ENCODE measurements at places on chromosomes 3 and 15.

DNA sequence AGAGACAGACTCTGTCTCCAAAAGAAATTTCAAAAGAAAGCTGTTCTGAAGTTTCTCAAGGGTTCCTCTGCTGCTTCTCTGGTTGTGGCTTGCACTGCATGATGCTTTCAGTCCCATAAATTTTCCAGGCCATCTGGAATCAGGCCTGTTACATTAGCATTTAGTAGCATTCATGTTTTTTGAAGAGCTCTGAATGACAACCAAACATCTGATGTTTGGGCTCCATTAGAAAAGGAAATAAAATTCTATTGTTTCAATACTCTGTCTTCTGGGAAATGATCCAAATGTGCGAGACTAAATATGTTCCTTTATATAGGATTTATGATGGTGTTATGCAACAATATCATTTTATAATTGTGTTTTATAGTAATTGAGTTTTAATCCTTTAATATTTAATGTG, 455.8 kb downstream of the GABRG3 start:
- no peak for DNase-seq

DNA sequence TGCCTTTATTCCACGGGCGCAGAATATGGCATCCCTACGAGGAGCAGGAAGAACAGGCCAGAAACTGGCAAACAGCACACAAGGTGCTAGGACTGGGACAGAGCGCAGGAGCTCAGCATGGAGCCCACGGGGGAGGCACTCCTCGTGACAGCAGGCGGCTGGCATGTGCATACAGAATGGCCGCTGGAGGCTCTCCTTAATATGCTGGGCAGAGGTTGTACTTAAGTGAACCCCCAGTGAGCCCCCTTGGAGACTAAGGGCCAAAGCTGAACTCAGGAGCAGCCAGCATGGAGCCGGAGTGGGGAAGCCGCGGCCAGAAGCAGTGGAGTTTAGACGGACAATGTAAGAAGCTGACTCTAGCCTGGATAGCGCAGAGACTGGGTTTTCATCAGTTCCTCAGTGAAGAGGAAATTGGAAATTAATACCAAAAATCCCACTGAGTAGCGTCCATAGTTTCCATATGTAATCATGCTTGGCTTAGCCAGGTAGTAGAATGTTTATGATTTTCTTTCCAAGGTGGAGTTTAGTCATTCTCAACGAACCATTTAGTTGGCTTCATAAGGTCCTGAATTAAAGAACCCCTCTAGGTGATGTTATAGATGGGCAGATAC, 69.4 kb downstream of the EPHB3 start:
- DNase-seq = no peak

DNA sequence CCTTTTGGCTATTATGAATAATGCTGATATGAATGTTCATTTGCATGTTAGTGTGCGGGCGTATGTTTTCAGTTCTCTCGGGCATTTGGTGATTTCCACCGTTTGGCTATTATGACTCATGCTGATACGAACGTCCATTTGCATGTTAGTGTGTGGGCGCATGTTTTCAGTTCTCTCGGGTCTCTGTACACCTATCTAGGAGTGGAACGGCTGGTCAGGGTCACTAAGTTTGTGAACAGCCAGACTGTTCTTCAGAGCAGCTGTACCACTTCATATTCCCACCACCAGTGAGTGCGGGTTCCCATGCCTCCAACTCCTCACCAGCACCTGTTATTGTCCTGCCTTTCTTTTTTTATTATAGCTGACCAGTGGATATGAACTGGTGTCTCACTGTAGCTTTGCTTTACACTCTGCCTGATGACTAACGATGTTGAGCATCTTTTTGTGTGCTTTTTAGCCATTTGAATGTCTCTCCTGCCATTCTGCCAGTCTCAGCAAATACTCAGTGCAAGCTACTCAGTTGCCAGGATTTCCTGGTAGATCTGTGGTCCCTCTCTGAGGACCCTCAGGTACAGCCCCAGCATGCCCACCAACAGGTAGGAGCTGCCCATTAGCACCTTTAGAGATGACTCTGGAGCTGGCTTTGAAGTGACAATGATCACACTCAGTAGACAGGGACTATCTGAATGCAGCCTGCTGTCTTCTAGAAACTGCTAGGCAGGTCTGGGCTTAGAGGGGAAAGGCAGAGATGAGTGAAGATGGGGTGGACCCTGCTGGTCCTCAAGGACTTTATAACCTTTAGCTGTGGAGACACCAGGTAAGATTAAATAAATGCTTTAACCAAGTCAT, 141.1 kb downstream of the XXYLT1 start:
- peak; percentile 76 for DNase-seq

DNA sequence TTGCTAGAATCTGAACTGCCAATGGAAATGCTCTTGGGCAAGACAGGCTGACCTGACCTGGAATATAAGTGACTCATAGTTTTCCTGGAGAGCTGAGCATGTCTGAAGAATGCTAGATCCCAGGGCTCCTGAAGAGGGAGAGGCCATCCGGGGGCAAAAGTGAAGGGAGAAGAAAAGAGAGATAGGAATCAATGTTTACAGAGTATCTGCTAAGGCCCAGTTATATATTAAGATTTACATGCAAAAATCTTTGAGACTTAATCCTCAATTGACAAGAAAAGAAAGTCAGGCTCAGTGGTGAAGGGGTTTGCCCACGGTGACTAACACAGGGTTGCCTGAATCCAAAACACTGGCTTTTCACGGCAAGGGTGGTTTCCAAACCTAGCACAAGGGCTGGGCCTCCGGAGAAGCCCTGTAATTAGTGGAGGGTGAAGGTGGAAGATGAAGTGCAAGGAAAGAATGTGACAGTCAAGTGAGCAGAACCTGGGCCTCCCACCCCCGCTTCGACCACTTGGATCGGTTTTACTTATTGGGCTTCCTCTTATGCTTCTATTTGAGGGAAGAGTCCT, 91.7 kb upstream of the FGF12 start:
- DNase-seq = peak; percentile 80

GRCh38 chr15:76061700-76062099, 1.9 kb downstream of the TMEM266 start:
- no peak for DNase-seq

DNA sequence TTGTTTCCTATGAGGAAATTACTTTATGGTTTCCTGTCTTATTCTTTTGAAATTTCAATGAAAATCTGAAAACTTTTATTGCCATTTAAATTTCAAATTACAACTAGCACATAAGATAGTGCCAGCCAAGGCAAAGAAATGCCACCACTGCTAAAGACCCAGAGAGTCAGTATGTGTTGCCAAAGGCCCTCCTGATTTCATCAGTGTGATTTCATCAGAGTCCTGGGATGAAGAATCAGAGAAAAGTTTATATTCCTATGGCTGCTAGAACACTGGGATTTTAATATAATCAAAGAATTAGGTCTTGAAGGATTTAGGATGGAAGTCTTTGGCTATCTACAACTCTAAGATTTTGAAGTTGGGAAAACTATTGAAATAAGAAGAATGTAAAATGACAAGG, 434.2 kb upstream of the CCDC54 start:
- DNase-seq = no peak

DNA sequence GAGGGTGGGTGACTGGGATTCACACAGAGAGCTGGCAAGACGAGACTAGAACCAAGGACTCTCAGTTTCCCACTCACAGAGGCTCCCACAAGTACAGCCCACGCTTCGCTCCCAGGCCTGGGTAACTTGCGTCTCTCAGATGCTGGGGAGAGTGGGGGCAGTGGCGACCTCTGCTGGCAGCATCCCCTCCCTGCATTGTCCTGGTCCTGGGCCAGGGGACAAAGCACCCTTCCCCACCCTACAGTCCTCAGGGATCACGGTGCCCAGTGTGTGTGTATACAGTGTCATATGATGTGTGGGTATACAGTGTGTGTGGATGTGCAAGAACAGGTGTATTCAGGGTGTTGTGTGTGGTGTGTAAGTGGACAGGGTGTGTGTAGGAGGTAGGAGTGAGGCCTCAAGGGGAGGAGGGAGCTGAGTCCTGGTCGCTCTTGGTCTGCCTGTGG, 12.8 kb downstream of the VILL start:
- DNase-seq = peak; percentile 56

DNA sequence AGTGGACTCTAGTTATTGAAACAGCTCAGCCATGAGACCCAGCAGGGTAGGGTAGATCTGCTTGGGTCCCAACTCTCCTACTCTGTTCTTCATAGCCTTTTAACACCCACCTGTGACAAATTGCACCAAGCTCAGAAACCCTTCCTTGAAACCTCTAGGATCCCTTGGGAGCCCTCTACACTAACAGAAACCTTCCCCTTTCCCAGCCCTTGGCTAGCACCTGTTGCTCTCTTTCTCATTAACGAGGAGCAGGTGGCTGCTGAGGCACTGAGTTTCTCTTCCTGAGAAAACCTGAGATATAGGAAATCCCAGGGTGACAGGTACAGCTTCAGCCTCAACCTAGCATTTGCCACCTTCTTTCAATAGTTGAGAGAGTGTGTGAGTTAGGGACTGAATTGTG, 88.3 kb upstream of the CLSTN2 start:
- no peak for DNase-seq

DNA sequence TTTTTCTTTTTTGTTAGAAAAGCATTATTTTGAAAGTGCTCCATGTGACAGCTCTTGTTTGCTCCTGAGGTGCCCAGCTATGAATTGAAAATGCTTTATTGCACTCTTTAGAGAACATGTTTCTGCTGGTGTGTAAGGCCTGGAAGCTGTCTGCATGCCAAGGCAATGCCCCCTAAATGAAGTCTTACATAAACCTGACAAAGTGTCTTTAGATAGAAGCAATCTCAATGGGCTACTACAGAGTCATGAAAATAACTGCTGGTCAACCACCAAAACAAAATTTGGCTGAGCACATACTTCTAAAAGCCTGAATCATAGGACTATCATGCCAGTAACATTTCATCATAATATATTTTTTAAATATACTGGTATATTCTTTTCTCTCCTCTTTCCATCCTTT, 178.7 kb downstream of the THRB start:
- DNase-seq = no peak

Data from activated CD4-positive, alpha-beta T cell treated with anti-CD3 and anti-CD28 coated beads, Interleukin-10, Interleukin-2, amounts not matched to agents 100 ng/mL and 50 ng/mL, durations not matched to agents 16 hours and 8 hours (primary cell).